Activated naive CD4-positive, alpha-beta T cell treated with anti-CD3 and anti-CD28 coated beads, Interleukin-2, amount 10 ng/mL, durations not matched to agents 7 days and 5 days (primary cell): ENCODE measurements at places on chromosomes 6 and 20.
A peak's percentile ranks its signal among the peaks of the same experiment; 100 is the strongest.

DNA sequence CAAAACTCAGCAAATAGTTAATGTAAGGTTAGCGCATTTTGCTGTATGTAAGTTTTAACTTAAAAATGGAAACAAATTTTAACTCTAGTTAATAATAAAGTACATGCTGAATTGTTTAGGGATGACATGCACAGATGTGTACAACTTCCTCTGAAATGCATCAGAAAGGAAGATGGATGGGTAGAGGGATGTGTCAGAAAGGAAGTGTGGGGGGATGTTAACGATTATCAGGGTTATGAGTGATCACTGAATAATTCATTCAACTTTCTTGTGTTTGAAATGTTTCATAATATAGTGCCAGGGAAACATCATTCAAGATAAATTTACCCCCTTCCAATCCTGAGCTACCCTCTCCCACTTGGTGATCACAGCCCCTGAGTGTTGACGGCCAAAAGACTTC, 87.6 kb downstream of the FOXA2 start:
- DNase-seq: no peak

DNA sequence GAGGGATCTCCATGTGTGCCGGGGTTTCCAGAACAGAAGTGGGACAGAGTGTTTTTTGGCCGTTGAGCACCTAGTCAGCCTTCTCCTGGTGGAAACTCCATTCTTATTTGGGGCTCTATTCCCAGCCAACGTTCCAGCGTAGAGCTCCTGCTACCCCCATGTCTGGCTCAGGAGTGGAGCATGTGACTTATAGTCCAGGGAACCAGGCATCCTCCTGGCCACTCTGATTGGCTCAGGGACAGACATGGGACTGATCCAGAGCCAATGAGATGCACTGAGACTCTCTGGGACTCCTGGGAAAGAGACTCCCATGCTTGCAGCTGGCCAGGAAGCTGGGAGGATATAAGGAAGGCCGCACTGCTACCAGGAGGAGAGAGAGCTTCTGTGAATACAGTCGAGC, 87.1 kb downstream of the SULF2 start:
- no peak for DNase-seq

DNA sequence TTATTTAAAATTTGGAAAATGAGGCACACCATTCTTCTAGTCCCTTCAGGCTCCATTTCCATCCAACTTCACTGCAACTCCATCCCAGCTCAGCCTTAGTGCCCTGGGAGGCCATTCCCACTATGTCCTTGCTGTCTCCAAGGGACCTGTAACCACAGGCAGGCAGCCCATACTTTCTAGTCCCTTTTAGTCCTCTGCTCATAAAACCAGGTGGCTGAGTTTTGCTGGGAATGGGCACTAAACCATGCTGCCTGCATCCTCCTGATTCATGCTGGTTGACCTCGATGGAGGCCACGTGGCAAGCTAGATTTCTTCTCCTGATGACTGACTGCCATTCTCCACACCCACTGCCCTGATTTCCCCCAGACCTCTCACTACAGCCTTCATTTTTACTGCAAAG, 27.5 kb upstream of the MYMX start:
- DNase-seq: no peak

DNA sequence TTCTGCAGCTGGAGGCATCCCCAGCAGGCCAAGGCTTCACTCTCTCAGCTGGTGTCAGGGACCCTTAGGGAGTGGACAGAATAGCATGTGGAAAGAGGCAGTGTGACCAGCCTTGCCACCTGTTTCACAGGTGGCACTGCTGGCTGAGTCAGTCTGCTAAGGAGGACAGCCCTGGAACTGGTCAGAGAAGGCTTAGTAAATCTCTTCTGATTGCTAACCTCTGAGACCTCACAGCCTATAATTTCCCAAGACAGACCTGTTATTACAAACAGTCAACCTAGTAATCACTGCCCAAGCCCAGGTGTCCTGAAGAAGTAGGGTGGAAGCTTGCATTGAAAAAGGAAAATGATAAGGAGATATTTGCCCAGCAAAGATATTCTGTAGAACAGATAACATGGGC, 26.4 kb upstream of the PAQR8 start:
- no peak for DNase-seq

DNA sequence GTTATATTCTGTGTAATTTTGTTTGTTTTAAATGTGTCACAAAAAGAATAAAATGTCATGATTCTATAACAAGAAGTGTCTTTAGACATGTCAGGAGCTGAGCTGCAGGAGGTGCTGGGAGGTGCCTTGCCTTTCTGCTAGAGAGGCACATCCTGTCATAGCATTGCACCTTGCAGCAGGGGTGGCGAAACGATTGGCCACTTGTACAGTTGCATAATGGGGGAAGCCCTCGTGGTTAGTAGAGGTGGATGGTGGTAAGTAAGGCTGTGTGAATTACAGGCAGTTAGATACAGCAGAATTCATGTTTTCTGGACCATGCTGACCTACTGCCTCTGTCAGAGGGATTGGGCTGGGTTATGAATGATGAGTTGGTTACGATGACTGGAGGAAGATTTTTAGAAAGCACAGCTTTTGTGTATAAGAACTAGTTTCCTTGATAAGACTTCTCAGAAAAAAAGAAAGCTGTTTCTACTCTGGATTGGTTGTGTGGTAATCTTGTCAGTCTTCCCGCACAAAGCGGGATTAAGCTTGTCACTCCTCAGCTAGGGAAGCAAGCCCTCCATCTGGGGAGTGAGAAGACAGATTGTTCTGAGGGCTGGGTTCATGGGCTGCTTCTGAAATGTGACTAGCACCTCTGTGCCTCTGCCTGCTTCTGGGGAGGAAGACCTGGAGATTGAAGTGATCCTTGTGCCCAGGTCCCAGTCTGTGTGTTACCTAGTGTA, 74.9 kb downstream of the FOXO3 start:
- peak; percentile 54 for DNase-seq

DNA sequence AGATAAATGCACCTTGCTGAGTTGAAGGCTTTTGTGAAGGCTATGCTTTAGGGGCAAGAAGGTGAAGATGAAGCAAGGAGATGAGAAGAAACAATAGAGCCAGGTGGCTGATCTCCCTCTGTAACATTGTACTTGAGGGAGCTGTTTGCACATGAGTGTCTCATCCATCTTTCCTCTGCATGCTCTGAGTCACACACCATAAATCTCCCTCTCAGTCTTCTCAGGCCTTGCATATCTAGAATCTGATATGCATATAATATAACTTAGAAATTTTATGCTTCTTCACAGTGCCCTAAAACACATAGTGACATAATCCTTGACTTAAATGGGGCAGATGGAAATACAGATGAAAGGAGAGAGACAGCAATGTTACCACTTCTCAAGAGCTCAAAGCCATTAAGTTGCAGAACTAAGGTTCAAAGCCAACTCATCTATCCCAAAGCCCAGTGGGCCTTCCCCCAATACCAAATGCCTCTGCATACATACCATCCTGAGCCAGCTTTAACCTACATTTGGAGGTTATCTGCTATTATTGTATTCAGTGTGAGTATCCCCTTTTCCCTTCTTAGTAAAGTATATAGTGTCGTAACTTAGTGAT, 62.4 kb upstream of the STXBP5 start:
- DNase-seq: no peak
